Hematopoietic multipotent progenitor cell treated with erythropoietin and hydrocortisone succinate and interleukin-3 and kit ligand, for 6 days (in vitro differentiated cells): ENCODE measurements at places on chromosomes 12 and 14.

- no peak for DNase-seq
Observed at GRCh38 chr14:89922031-89922907, 32.3 kb downstream of the EFCAB11 start.

GRCh38 chr14:32397861-32398640, 69.0 kb downstream of the AKAP6 start:
- no peak for DNase-seq

DNA sequence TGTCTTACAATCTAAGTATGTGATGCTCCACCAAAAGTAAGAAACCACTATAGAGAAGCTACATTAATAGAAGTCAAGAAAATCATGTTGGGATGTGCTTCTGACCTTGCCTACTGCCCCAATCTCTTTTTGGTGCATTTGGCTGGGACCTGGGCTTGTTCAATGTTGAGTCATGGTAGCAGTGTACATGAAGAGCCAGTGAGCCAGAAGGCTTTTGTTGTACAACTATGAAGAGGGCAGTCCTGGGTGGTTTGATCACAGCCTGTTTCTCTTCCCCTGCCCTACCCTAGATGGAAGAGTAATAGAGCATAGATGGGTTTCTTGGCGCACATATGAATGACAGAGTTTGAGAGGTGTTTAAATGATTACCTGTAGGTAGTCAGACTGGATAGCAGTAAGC, 56.4 kb downstream of the UBR7 start:
- no peak for DNase-seq

DNA sequence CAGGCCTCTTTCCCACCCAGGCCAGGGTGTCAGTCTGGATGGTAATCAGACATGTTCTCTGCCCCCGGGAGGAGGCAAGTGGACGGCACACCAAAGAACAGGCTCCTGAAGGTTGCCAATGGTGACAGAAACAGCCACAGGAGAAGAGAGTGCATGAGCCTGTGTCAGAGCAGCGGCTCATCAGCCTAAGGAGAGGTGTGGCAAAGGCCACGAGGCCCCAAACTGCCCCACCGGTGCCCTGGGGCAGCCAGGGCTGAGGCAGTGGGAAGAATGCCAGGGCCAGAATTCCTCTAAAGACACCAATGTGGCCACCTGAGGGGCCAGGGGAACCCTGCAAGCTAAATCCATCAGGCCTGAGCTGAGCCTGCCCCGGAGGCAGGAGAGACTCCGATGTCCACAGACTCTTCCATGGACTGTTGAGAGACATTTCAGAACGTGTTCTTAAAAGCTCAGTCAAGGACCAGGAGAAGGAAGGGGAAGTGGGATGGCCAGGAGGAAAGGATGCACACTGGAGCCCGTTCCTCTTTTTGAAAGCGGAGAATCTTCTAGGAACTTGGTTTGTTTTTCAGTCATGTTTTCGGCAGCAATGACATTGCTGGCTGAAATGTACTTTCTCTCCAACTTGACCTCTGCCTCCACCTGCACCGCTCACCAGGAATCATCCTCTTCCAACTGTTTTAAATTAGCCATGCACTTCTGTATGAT, 176.3 kb upstream of the FKBP4 start:
- DNase-seq = no peak

DNA sequence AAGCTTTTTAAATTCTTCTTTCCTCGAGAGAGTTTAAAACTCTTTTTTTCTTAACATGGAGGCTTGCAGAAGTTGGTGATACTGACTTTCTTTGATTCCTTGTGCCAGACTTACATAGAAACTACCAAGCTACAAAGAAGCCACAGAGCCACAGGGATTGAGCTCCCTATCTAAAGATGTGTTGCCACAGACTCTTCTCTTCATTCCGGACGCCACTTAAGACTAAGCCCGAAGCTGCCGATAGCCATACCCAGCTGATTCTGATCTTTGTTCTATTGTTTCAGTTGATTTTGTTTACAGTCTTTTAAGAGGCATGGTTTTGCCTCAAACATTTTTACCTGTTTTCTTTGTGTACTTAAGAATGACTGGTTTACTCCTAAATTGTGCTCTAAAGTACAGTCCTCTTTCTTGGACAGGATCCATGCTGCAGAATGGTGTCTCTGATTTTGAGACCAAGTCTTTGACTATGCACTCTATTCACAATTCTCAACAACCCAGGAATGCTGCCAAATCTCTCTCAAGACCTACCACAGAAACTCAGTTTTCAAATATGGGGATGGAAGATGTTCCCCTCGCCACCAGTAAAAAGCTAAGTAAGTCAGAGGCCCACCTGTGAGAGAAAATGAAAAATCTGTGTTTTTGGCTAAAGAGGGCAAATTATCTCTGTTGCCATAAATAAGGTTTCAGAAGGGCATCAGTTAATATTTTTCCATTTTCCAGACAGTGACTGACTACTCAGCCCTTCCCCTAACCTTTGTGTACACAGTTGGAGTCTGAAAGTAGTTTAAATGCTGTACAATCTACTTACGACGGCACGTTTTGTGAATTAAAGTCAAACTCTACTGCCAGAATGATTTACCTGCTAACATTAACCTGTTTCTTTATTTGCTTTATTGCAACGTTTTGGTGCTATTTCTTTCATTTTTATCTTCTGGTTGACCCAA, 42.1 kb upstream of the KCNH3 start:
- no peak for DNase-seq

DNA sequence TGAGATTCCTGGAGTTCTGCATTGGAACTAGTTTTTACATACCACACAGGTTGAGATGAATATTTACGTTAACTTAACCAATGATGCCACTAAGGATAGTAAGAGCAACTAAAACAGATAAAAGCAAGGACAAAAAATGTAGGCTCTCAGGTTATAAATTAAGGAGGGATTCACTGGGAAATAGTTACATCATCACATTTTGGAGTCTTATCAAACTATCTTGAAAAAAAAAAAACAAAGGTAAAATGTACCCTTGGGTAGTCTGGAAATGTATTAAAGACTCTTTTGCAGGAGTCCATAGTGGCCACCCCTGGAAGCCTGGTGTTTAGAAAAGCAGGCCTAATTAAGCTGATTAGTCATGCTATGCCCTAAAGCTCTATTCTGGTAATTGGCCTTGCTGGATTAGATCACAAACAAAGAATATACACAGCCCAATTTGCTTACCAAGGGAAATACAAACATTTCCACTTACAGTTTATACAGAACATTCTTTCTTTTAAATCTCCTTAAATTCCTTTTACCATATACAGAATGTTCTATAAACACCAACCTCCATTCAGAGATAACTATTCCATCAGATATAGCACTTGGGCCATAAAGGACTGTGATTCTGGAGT, 39.3 kb downstream of the SLC25A47 start:
- no peak for DNase-seq

DNA sequence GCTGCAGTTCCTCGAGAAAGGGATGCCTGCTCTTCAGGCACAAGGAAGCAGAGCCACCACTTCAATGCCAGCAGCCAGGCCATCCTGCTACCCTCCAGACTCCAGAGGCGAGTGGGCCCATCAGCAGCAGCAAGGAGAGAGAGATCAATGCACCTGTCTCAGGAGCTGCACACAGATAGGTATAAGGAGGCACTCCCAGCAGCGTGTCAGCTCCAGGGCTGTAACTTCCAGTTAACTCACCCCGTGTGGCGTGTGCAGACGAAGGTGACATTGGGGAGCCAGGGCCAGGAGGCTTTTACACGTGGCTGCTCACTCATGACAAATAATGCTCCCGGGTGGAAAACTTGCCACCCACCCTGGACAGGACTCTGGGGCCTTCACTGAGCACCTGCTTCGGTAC, 24.2 kb downstream of the GALNT16 start:
- no peak for DNase-seq

- DNase-seq = peak; percentile 12
Observed at GRCh38 chr12:2494486-2495192, 300.1 kb upstream of the FKBP4 start.

GRCh38 chr14:42222924-42223471, 616.3 kb downstream of the LRFN5 start:
- no peak for DNase-seq

DNA sequence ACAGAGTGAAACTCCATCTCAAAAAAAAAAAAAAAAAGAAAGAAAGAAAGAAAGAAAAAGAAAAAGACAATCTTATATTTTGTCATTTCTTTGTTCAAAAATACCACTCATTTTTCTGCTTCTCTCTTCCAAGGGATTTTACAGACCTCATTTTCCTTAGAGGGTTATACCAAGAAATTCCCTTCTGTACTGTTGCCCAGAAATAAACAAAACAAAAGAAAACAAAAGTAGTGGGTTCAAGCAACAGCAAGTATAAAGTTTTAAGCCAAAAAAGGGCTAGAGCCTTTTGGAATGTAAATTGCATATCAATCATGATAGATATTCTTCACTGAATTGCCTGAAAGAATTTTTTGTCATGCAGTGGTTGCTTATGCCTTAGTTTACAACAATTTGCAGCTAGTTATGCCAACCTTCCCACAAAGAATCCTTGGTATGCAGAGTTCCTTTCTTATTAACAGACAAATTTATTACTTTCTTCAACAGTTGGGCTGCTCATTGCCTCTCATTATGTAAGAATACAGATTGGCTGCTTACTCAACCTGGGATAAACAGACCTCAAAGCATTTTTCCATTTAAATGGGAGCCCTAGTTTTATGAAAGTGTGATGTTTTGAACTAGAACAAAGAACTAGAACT, 129.1 kb upstream of the PPFIA2 start:
- no peak for DNase-seq

DNA sequence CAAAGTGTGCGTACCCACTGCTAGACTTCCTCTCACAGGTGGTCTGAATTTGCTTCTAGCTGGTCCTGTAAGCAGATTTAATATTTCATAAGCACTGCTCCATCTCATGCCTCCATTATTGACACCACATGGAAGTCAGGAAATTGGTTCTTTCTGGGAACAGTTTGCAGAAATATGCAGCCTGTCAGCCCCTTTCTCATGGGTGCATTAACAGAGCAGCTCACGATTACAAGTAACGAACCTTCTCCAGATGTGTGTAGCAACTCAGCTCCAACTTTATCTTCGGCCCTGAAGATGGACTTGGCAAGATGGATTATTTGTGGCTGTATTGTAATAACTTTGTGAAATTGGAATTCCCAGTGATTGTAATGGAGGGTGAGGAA, 214.5 kb upstream of the DDHD1 start:
- no peak for DNase-seq

DNA sequence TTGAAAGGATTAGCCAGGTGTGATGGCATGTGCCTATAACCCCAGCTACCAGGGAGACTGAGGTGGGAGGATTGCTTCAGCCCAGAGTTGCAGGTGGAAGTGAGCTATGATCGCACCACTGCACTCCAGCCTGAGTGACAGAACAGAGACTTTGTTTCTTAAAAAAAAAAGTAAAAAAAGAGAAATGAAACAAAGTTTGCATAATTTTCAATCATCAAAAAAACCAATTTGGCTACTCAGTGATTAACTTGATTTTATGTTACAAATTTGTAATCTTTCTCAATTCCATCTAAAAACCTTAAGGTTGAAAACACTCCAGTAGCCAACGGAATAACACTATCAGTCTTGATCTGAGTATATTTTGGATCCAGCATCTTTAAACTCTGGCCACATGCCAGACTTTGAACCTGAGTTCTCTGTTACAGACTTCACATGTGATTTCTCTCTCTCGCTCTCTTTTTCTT, 12.6 kb upstream of the DENND5B start:
- DNase-seq = no peak

- no peak for DNase-seq
Observed at GRCh38 chr12:64544371-64545080, 65.8 kb upstream of the RASSF3 start.

GRCh38 chr12:79935624-79936345, 888 bp upstream of the PPP1R12A start:
- DNase-seq = peak; percentile 25

GRCh38 chr12:109549613-109550270, 23.6 kb downstream of the MMAB start:
- DNase-seq = no peak

- DNase-seq = peak; percentile 39
Observed at GRCh38 chr14:57692671-57693070, 173.2 kb downstream of the SLC35F4 start.

- peak; percentile 36 for DNase-seq
Observed at GRCh38 chr14:58151133-58152013, 640 bp downstream of the ARMH4 start.

- DNase-seq = no peak
Observed at GRCh38 chr12:46494424-46494823, 121.9 kb upstream of the SLC38A2 start.

DNA sequence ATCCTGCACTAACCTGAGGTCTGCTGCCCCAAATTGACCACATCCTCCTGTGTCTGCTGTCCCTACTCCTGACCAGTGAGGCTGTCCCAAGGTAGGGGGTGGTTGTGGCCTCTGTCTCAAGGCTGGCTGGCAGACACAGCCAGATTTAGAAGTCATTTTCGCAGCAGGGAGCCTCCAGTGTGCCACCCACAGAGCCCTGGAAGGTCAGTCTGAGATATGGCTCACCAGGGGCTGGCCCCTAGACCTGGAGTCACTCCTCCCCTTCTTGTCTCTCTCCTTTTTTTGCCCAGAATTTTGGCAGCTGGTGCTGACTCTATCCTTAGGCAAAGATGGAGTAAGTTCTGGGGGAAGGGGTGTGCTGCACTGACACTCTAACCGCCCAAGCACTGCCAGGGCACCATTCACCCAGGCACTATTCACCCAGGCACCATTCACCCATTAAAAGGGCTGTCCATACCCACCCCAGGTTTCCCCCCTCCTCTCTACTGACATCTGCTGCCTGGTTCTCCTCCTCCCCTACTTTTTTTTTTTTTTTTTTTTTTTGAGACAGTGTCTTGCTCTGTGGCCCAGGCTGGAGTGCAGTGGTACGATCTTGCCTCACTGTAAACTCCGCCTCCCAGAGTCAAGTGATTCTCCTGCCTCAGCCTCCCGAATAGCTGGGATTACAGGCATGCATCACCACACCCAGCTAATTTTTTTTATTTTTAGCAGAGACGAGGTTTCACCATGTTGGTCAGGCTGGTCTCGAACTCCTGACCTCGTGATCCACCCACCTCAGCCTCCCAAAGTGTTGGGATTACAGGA, 7.7 kb downstream of the DDN start:
- no peak for DNase-seq
